T-helper 2 cell treated with Interferon-gamma antibody and Interleukin-4, amounts not matched to agents 5 μg/mL and 100 μg/mL, for 36 hours (primary cell): ENCODE measurements at places on chromosomes 7 and 10.

DNA sequence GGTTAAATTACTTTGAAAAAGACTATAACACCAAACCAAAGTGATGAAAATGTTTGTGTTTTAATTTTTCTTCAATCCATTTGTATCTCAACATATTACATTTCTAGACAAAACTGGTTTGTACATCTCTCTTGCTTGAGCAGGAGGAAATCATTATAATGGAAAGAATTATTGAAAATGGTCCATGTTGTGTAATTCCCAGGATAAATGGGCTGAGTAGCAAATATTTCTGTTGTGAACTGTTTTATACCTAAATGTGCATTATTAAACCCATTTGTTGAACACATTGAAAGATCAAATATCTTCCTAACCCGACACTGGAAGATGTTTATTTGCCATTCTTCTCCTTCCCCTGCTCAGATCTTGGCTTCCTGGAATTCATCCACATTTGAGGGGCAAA lies 14.1 kb upstream of the CDK6 start:
- DNase-seq: no peak

DNA sequence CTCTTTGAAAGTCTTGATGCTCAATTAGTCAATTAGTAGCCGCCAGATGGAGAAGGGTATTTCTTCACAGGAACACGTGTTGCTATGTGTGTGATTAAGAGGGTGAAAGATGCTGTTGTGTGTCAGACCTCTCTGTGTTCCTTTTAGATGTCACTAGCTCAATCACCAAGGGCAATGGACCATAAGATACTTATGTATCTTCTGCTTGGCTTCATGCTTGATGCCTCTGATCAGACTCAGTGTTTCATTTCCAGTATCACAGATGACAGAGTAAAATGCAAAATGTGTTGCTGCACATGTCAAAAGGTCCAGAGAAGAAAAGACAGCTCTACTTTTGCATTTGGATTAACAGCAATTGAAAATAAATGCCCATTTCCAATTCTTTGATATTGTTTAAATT lies 865.9 kb downstream of the CNTNAP2 start:
- DNase-seq: no peak

DNA sequence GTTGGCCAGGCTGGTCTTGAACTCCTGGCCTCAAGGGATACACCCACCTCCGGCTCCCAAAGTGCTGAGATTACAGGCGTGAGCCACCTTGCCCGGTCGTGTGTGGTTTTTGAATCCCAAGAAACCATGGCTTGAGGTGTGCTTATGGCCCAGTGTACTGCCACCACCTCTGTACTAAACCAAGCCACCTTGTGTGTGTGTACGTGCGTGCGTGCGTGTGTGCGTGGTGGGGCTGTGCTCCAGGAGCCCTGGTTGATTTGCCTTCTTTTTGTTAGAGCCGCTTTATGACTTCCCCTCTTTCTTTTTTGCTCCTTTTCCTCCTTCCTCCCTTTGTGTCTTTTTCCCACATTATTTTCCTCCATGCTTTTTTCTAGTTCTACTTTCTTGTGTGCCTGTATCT lies 121.4 kb downstream of the CAMK1D start:
- DNase-seq: no peak

- no peak for DNase-seq
Observed at GRCh38 chr7:148153616-148154284, 436.8 kb upstream of the C7orf33 start.

DNA sequence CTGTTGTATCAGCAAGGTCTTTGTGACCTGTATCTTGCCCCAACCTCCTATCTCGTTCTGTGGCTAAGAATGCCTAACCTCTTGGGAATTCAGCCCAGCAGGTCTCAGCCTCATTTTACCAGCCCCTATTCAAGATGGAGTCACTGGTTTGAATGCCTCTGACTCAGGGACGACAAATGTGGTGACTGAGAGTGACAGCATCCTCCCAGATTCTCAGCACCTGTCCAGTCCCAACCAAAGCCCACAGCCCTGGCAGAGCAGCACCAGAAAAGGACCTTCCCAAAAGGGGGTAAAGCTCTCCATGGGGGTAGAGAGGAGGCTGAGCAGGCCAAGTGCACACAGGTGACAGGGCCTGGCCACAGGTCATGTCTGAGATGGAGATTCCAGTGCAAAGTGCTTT lies 35.4 kb upstream of the GPAM start:
- no peak for DNase-seq

- no peak for DNase-seq
Observed at GRCh38 chr10:63129888-63130287, 3.2 kb upstream of the NRBF2 start.
